ENCODE measurements at places on chromosomes 1 and 21.

DNA sequence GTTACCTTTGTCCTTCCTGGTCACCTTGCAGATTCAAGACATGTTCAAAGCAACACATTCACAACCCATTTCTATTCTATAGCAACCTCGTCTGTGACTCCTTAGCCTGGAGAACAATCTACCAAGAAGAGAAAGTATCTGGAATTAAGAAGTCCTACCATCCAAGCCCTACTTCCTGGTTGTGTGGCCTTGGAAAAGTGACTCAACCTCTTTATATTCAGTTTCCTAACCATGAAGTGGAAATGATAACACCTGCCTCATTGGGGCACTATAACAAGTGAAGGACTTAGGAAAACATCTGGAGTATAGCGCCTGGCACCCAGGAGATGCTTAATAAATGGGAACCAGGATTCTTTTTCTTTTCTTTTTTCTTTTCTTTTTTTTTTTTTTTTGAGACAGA is 36.5 kb upstream of the SRRM1 start:
- DNase-seq = no peak

GRCh38 chr1:66134004-66134403 is 341.3 kb downstream of the PDE4B start:
- DNase-seq = no peak

GRCh38 chr1:218478336-218478735 is 133.2 kb downstream of the TGFB2 start:
- DNase-seq = no peak

DNA sequence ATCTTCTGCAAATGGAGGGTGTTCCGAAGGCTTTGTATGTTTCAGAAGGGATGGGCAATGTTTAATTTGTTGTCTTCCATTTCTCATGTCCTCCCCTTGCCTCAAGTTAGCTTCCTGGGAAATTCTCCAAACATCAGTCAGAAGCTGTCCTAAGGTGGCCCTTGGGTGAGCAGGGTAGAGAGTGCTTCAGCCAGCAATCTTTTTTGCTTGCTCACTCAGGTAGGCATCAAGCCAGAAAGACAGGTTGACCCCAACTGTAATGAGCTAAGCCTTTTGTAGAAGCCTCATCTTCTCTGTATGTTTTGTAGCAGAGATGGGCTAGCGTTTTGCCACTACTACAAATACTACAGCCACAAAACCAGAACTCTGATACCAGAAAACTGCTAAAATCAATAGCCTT is 321.5 kb upstream of the FAM78B start:
- DNase-seq = no peak

DNA sequence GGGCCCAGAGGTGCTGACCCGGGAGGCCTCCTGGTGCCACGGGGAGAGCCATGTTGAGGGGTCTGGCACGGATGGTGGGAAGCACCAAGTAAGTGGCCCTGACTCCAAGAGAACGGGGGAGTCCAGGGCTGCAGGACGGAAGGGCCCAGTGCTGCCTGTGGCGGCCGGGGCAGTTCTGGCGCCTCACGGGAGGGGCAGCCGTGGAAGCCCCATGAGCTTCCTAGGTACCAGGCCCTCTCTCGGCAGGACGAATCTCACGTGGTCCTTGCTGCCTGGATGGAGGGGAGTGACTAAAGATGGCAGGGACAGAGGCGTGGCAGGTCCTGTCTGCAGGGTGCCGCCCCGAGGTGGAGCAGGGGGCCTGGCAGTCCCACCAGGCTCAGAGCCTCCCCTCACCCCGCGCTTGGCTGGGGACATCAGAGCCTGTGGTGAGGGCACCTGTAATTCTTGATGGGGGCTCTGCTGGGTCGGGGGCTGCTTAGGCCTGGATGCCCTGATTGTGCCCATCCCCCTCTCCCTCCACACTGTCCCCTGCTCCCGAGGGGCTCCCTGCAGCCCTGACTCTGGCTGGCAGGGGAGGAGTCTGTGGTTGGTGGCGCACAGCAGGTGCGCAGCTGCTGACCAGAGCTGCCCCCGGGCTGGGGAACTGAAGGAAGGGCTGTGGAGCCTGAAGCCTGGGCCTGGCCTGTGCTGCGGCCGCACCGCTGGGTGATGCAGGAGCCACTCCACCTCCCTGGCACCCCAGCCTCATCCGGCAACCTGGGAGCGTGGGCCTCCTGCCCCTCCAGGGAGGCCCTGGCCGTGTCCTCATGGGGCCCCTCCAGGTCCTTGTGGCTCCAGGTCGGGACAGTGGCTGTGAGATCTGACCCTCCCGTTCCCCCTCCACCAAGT is 31.4 kb downstream of the POFUT2 start:
- no peak for DNase-seq

DNA sequence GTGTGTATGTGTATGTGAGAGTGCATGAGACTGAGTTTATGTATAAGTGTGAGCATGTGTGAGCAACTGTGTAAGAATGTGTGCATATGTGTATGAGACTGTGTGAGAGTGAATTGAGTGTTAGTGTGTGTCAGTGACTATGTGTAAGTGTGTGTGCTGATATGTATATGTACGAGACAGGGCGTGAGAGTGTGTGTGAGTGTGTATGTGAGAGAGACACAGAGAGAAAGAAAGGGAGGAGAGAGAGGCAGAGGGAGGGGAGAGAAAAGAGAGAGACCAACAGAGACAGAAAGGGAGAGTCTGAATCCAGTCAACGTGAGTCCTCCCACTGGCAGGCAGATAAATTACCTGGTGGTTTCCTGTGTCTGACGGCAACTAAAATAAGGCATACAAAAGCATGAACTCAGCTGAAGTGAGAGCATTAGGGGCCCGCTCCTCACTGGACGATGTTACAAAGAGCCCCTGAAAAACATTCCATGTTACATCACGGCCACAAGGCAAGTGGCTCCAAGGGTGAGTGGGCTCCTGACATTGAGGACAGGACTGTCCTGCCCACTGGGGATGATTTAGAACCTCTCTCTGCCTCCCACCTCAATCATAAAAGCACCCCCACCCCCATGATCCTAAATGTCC is 66.6 kb upstream of the TIAM1 start:
- no peak for DNase-seq

DNA sequence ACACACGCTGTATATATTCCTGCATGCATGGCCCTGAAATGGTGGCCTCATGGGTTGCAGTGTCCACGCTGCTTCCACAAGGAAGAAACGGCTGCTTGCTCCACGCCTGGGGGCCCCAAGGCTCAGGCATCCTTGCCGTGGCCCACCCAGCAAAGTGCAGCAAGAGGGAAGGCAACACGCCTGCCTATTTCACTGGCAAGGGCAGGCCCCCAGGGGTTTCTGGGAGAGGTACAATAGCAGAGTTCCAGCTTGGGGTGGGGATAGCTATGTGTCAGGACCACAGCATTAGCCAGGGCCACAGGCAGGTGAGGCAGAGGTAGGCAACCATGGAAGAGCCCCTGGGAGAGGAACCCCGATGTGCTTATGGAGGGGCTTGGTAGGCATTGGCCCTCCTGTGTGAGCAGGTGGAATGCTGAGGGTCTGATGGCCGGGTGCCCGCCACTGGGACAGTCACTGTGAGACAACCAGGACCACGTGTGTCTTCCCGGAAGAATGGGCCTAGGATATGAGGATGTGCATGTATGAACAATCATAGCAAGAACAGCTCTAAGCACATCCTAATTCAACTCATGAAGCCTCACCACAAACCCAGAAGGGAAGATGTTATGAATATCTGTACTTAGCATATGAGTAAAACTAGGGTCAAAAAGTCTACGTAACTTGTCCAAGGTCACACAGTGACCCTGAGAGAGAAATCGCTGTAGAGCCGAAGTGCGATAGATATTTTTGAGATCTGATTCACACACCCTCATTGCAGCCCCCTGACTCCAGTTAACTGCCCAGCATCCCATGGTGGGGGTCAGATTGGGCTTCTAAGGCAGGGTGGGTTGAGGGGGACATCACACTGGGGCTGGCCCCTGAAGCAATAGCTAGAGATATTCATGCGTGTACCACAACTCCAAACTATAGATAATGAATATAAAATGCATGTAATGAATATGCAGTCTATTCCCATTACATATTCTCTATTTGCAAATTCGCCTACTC is 11.8 kb downstream of the TFF2 start:
- no peak for DNase-seq

DNA sequence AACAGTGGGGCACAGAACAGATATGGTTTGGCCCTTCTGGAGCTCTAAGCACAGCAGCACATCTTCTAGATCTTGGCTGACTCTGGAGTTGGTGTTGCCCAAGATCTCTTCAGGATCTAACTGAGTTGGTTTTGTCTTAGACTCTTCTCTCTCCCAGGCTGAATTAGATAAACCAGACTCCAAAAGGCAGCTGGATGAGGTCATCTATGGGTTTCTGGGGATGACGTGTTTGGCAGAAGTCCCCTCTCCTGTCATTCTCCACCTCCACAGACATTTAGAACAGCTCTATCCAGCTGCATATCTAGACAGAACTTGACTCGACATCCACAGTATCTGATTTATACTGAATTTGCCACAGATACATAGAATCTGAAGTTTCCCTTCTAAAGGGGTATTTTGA is 75.3 kb downstream of the ST6GALNAC5 start:
- DNase-seq = no peak

DNA sequence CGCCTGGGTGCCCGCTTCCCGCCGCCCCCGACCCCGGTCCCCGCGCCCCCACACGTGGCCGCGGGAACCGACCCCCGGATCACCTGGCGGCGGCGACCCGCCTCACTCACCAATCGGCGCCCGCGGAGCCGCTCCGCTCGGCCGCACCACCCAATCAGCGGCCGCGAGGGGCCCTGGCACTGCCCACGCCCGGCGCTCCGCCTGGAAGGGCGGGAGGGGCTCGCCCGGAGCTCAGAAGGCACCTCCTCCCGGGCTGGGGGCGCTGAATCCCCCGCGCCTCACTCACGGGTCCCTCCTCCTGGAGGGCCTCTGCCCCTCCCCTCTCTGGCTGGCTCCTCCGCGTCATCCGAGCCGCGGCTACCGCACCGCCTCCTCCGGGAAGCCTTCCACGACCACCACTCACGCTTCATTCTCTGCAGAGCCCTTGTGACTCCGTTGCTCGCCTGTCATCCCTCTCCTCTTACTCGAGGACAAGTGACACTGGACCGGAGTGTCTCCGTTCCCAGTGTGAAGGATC is 374 bp downstream of the SH2D5 start:
- peak; percentile 63 for DNase-seq

GRCh38 chr21:45709173-45709572 is 65.6 kb downstream of the PCBP3 start:
- no peak for DNase-seq

GRCh38 chr1:100322436-100323211 is 29.7 kb upstream of the CDC14A start:
- DNase-seq = no peak

- DNase-seq = no peak
Observed at GRCh38 chr1:32099426-32099825, 8.4 kb upstream of the KPNA6 start.

GRCh38 chr1:23979387-23979880 is 693 bp downstream of the SRSF10 start:
- DNase-seq = no peak

DNA sequence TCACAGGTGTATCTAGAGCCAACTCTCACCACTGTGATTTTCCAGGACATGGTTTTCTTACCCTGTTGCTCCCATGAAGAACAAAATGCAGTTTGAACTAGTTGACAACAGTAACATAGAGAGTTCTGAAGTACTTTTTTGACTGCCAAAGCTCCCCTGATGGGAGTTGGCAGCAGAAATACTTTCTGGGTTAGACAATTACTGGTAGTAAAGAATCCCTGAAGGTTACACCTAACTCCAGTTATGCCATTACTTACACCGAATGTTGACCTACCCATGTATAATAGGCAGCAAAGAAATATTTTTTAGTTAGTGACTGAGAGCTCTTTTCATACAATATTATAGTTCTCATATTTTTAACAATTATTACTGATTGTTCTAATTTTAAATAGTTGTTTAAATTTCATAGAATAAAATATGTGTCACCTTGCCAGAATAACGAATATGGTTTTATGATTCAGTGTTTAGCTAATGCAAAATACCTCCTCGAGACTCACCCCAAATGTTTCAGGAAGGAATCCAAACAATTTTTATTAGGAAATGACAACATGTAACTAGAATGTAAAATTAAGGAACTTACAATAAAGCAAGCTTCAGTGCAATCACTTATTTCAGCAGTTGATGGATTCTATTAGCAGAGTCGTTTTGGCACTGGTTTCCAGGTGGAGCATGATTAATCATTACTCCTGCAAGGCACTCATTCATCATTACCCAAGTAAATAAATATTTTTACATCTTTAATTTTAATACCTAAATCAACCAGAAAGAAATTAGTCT is 237.6 kb downstream of the MRPL39 start:
- DNase-seq = no peak

DNA sequence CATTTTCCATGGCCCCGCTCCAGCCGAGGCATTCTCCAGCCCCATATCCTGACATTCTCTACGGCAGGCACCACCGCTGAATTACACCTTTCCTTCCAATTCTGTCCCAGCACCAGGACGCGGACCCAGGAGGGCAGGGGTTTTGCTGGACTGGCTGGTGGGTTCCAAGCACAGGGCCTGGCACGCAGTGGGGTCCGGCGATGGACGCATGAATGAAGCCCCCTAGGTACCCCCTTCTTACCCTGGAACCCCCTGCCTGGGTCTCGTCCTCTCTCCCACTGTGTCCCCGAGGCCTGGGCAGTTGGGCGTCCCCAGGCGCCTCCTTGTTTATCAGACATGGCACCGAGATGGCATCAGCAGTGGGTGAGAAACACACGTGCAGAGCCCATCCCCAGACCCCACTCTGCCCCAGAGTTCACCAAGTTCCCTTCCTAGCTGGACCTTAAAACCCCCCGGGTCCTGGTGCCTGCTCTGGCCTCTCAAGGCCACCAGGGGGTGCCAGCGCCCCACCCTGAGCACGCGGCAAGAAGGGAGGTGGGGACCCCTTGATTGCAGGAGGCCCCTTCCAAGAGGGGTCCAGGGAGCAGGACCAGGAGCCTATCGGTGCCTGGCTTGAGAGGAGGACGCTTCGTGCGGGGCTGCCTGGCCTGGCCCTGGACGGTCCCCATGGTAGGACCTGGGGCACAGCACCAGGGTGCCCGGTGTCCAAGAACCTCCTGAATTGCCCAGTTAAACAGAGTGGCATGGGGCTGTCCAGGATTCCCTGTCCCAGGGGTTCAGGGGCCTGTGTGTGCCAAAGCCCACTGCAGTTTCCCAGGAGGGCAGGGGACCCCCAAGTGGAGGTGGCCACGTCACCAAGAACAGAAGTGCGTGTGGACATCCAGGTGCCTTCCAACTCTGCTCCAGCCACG is 46.1 kb downstream of the MEGF6 start:
- DNase-seq = peak; percentile 52
